Foreskin melanocyte (primary cell): ENCODE measurements at places on chromosomes 7 and 10.

- DNase-seq = no peak
Observed at GRCh38 chr7:131293018-131293417, 34.7 kb upstream of the MKLN1 start.

DNA sequence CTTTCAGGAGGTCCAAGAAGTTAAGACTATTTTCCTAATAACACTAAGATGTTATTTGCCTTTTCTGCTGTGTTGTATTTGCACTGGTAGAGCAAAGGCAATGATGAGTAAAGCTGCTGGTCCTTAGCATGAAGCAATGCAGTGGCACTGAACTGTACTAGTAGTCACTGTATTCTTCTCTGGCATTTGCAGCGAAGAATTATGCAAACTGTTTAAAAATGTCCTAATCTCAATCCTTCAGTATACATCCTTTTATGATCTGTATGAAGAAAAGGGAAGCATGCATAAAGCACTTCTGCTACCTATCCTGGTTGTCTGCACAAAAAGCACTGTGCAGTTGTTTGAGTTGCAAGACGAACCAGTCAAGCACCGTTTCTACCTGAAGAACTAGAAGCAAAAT lies 20.4 kb downstream of the IGF2BP3 start:
- no peak for DNase-seq

DNA sequence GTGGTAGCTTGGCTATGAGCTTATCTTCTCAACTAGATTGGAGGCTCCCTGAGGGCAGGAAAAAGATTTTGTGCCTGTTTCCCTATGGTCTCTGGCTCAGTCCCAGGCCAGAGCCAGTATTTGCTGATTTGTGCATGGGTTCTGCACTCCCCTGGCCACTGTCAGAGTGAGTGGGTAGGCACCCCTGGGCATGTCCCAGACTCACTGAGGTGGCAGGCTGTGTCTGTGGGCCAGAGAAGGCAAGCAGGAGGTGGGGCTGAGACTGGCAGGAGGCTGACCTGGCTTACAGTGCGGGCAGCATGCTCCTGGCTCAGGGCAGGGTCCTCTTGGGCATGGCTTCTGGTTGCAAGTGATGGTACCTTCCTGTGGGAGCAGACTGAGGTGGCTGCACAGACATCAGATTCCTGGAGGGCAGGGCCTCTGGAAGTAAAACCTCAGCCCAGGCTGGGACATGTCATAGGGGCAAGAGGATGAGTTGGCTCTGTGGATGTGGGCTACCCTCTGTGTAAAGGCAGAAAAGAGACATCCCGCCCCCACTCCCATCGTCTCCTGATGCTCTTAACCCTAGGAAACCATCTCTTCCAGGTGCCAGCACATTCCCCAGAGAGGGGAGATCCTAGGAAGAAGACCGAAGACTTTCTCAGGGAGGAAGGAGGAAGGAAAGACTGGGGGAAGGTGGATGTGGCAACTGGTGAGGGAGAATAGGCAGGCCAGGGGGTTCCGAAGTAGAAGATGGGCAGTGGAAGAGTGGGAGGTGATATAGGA lies 4.3 kb downstream of the KCP start:
- no peak for DNase-seq

GRCh38 chr7:157840914-157841772 lies 504.3 kb downstream of the DNAJB6 start:
- DNase-seq = no peak
